ENCODE measurements at places on chromosomes 4 and X. TPM values are rescaled to one million over a fixed set of nuclear protein-coding genes. Genes with fewer than 3 reads are reported as not detected.

DNA sequence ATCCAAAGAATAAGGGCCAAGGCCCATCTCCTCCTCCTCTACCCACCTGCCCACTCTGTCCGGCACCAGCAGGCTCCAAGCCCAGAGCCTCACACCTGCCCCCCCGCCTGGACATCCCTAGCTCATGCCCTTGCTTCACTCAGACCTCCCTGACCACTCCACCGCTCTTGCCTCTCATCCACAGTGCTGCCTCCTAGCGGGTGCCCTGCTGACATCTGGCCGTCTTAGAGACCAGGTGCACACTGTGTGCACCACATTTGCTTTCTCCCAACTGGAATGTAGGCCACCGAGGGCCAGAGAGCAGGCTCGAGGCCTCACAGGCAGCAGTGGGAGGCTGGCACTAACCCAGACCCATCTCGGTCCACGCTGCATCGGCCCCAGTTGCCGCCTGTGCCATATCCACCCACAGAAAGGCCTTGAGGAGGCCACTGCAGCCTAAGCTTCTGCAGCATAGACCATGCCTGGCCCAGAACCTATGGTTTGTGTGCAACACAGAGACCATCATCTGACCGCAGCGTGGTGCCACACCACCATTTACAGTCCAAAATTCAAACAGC lies 13.5 kb downstream of the LETM1 start:
- H3K4me1 ChIP-seq = peaks cover 10% of the 10 kb centered on the region
- peak overlapping the region; percentile 31 for H3K27ac ChIP-seq
- peaks cover 9% of the 10 kb centered on the region for H3K36me3 ChIP-seq

DNA sequence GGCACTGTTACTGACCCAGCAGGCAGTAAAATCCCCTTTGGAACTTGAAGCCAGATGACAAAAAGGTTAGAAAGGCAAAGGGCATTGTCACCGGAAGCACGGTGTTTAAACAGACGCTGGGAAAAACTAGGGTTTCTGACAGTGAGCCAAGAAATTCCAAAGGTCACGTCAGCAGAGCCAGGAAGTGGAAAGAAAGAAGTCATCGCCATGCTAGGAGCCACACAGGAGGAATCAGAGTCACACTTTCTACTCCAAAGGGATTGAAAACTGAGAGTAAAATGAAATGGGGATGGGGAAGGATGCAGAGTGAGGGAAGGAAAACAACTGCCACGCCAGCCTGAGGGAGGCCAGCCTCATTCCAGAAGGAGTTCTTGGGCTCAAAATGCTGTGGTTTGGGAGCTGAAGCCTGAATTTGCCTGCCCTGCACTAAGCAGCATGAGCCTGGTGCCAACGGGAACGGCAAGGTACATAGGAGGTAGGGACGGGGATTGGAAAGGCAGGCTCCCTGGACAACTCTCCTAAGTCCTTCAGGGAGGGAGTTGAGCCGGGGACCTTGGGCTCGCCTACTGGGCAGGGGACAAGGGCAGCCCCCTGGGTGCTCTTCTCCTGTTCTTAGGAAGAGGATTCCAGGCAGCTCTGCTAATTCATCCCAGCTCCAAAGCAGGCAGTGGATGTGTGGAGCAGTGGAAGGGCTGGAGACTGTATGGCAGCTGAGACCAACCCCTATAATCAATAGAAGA lies 66.8 kb downstream of the SOWAHB start:
- peaks cover 3% of the 10 kb centered on the region for H3K27me3 ChIP-seq
- no peak overlapping the region for H3K27ac ChIP-seq

DNA sequence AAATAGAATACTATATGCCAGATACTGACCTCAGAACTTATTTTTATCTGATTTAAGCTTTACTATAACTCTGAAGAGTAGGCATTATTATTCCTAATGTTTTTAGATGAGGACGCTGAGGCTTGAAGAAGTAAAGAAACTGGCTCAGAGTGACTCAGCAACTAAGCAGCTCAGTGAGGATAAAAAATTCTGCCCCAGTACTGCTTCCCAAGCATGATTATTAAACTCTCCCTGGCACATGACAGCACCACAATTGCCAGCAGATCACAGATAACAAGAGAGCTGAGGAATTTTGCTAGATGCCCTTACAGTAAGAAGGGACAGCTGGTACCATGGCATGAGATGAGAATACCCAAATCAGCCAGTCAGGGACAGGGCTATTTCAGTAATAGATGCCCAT lies 219.4 kb downstream of the NKX6-1 start:
- H3K4me1 ChIP-seq = no peaks in the 10 kb centered on the region
- no peak for DNase-seq
- H3K27me3 ChIP-seq = no peaks in the 10 kb centered on the region
- no peak overlapping the region for H3K4me3 ChIP-seq
- H3K36me3 ChIP-seq = no peaks in the 10 kb centered on the region
- no peak overlapping the region for H3K27ac ChIP-seq

DNA sequence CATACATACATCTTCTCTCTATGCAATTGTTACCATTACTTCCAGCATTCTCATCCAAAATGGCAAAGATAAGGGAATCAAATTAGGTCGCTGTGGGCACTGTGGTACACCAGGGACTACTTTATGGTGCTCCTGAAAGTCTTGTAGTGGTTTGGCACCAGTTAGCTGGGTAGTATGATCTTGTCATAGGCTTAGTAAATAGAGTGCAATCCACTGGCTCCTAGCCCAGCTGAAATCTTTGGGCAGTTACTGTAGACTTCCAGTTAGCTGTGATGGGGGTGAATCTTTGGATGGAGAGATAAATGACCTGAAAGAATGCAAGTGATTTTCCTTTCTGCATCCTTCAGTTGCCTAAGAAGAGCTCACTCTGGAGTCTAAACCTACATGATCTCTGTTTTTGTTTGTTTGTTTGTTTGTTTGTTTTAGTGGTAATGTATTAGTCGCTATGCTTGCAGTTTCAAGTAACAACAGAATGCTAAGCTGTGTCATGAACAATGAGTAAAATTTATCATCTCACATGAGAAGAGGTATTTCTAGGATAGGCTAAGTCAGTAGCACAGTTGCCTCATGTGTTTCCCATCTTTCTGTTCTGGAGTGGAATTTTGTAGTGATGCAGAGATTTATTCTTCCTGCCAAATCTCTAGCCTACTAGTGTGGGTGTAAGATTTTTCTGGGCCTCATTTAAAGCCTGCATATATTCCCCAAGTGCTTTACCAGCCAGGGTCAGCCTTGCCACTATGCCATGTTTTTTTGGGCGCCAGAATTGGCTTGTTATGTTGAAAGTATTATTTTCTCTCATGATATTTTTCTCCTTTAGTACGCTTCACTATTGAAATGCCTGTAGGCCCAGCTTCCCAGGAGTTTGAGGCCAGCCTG lies 24.2 kb downstream of the HERC3 start:
- H3K4me3 ChIP-seq = no peak overlapping the region
- H3K4me1 ChIP-seq = peaks cover 29% of the 10 kb centered on the region
- no peak for DNase-seq
- H3K27me3 ChIP-seq = no peaks in the 10 kb centered on the region

GRCh38 chr4:8211251-8211650 lies 12.2 kb downstream of the SH3TC1 start:
- no peaks in the 10 kb centered on the region for H3K27me3 ChIP-seq
- no peak overlapping the region for H3K27ac ChIP-seq

DNA sequence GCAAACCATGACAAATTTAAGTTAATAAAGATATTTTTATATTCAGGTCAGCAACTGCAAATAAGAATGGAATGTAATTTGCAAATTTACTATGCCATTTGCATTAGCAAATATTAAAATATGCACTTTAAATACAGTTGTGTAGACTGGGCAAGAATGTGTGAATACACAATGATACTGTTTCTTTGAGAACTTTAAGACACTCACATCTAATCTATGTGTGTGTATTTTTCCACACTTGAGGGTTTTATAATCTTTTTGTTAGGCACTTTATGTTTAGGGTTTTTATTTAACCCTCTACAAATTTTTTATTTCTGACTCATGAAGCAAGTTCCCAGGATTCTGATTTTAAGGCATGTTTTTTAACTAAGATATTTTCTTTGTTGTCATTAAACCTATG lies 23.9 kb upstream of the NDNF start:
- no peak overlapping the region for H3K4me3 ChIP-seq
- DNase-seq = no peak
- H3K27me3 ChIP-seq = no peaks in the 10 kb centered on the region
- no peaks in the 10 kb centered on the region for H3K36me3 ChIP-seq
- H3K4me1 ChIP-seq = no peaks in the 10 kb centered on the region

KDR gene
- not detected for total RNA-seq

DNA sequence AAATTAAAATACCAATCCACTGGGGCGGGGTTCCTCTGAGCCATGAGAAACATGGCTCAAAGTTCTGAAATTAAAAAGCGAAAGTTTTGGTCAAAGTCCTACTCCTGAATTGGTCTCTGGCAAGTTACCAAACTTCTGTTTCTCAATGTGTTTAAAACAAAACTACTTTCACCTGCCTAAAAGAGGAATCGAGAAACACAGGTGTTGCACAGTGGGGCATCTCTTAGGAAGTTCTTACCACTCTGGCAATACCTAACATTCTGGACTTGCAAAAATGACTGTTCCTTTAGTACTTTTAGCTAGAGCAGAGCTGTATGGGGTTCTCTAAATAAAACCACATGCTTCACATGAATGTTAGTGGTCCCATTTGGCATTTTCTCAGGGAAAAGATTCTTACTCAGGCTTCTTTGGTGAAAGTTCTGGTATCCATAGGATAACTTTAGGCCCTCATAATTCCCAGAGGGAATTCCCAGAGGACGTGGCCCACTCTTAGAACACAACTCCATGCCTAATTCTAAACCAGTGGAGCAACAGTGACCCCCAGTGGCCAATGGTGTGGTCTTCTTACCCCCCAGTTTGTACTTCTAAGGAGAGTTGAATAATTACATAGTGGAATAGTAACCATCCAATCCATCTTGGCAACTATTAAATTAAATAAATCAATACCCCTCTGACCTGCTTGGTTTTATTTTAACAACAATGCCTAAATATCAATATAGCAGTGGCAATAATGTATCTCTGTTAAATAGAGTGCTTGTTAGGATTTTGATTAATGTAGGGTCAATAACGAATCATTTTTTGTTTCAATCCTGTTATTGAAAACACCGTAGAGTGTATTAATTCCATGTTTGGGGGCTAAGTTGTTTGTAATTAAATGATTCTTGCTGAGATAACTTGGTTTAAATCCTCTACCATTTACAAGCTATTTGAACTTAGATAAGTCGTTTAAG lies 21.9 kb downstream of the BMP3 start:
- DNase-seq = peak; percentile 36
- no peak overlapping the region for H3K27ac ChIP-seq
- no peaks in the 10 kb centered on the region for H3K4me1 ChIP-seq
- no peaks in the 10 kb centered on the region for H3K36me3 ChIP-seq
- no peak overlapping the region for H3K4me3 ChIP-seq
- peaks cover 11% of the 10 kb centered on the region for H3K27me3 ChIP-seq

ENPP6 gene
- 1.5 TPM for total RNA-seq

MAGED4 gene
- 1.5 TPM for total RNA-seq

DNA sequence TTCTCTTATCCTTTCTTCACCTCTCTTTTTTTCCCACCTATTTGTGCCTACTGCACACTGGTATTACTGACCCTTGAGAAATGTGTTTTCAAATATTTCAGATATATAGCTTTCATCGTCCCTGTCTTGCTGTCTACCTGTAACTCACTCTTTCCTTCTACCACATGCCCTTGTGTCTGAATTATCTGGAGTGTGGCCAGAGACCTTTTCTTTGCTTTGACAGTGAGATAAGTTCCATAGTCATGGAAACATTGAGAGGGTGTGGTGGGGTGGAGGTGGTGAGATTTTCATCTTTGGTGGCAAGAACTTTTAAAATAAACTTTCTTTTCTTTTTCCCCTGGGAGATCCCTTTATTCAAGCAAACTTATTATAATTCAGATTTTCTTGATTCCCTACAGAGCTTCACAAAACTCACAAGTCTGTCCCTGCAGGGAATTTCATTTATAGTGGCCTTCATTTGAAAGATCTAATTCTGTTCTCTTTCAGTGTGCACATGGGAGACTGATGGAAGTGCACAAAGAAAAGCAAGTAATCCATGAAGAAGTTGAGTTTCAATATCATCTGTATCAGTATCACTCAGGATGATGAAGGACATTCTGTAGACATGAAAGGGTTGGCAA lies 95.7 kb downstream of the SH2D1A start:
- peaks cover 2% of the 10 kb centered on the region for H3K4me1 ChIP-seq
- no peak for DNase-seq
- H3K27ac ChIP-seq = no peak overlapping the region
- H3K36me3 ChIP-seq = no peaks in the 10 kb centered on the region
- H3K4me3 ChIP-seq = no peak overlapping the region
- no peaks in the 10 kb centered on the region for H3K27me3 ChIP-seq

All from activated naive CD8-positive, alpha-beta T cell treated with anti-CD3 and anti-CD28 coated beads, Interleukin-2, amount 10 ng/mL, durations not matched to agents 7 days and 5 days (primary cell).